Femur (tissue), 1 donor: ENCODE measurements at places on chromosomes 6 and 20.

- peak; percentile 74 for DNase-seq
Observed at GRCh38 chr6:7107578-7108195, at the start of gene RREB1. TSS of gene RREB1 (plus strand) at chr6:7107961. CDS start at chr6:7181912, 73,951 bp downstream.

DNA sequence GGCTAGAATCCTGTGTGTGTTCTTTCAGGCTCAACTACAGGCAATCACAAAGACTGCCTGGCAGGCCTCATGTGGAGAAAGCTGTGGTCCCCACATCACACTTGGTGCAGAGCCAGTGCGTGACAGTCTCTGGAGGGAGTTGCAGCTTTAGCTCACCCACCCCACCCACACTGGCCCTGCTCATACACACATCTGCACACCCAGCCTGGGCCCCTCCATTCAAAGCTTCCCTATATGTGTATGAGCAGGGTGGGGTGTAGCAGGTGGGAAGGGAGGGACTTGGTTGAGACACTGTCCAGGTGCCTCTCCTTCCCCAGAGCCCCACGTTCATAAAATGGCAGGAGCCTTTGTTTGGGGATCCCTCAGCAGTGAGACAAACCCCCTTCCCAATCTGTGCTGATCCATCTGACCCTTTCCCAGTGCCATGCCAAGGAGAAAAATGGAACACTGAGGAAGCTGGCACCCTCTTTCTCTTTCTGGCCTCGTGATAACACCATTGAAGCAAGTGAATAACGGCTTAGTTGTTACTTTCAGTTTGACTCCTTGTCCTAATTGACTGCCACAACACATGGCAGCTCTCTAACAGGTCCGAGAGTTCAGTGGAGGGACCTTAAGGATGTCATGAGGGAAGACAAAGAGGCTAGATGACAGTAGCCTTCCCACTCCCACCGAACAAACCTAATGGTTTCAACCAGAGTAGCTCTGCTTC, 53.8 kb upstream of the NRSN1 start:
- DNase-seq = no peak

DNA sequence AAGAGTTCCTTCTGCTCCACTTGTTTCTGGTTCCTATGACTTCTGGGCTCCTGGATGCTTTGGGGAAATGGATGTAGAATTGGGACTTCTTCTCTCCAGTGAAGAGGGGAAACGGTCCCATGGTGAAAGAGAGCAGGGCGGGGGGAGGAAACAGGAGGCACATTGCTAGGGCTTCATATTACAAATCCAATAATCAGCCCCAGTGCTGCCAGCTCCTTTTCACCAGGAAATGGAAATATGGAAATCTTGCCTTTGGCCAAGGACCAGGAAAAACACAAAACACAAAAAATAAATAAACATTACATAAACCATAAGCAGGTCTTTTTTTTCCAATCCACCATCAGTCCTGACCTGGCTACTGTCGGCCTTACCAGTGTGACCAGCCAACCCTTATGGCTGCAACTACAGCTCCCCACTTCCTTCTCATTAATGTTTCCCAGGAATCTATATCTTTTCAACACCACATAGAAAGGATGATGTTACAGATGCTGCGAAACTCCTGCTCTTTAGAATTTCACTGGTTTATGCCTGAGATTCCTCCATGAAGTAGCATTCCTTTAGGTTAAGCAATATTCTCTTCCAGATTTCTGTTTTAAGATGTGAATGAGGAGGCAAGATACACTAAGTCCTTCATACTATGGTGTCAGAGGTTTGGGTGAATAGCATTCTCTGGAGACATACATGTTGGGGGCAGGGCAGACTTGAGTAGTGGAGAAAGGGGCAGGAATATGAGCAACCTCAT, 2.0 kb downstream of the PI3 start:
- DNase-seq = no peak

DNA sequence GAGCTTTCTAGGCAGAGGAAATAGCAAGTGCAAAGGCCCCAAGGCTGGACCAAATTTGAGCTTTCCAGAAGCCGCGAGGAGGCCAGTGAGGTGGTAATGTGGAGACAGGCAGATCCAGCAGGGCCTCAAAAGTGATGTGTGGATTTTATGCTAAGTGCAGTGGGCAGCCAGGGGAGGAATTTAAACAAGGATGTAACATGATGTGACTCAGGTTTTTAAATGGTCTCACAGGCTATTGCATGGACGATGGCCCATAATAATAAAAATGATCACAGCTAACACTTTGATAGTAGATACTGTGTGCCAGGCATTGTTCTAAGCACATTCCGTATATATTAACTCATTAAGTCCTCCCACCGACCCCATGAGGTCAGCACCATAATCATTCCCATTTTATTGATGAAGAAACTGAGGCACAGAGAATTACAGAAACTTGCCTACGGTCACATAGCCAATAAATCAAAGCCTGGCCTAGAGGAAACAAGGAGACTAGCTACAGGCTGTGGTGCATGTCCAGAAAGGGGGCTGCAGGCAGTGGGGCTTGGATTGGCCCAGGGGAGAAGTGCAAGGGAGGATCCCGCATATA, 18.0 kb upstream of the PREX1 start:
- DNase-seq = no peak

- DNase-seq = no peak
Observed at GRCh38 chr6:157157258-157157657, 166.1 kb downstream of the TMEM242 start.

GRCh38 chr6:39432330-39433025, 110.0 kb upstream of the KCNK16 start:
- no peak for DNase-seq

DNA sequence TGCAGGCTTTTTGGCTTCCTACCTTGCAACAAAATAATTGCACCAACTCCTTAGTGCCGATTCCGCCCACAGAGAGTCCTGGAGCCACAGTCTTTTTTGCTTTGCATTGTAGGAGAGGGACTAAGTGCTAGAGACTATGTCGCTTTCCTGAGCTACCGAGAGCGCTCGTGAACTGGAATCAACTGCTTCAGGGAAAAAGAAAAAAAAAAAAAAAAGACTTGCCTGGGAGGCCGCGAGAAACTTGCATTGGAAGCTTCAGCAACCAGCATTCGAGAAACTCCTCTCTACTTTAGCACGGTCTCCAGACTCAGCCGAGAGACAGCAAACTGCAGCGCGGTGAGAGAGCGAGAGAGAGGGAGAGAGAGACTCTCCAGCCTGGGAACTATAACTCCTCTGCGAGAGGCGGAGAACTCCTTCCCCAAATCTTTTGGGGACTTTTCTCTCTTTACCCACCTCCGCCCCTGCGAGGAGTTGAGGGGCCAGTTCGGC, 420 bp downstream of the SOX4 start:
- peak; percentile 55 for DNase-seq

- DNase-seq = no peak
Observed at GRCh38 chr6:127494240-127494767, 24.8 kb downstream of the MTCL3 start.

- DNase-seq = peak; percentile 29
Observed at GRCh38 chr6:41200901-41201763, at the start of gene TREML2. TSS of gene TREML2 (minus strand) at chr6:41201149. CDS start at chr6:41201008, 141 bp downstream.

GRCh38 chr6:82614518-82614917, 250.9 kb downstream of the TPBG start:
- no peak for DNase-seq

DNA sequence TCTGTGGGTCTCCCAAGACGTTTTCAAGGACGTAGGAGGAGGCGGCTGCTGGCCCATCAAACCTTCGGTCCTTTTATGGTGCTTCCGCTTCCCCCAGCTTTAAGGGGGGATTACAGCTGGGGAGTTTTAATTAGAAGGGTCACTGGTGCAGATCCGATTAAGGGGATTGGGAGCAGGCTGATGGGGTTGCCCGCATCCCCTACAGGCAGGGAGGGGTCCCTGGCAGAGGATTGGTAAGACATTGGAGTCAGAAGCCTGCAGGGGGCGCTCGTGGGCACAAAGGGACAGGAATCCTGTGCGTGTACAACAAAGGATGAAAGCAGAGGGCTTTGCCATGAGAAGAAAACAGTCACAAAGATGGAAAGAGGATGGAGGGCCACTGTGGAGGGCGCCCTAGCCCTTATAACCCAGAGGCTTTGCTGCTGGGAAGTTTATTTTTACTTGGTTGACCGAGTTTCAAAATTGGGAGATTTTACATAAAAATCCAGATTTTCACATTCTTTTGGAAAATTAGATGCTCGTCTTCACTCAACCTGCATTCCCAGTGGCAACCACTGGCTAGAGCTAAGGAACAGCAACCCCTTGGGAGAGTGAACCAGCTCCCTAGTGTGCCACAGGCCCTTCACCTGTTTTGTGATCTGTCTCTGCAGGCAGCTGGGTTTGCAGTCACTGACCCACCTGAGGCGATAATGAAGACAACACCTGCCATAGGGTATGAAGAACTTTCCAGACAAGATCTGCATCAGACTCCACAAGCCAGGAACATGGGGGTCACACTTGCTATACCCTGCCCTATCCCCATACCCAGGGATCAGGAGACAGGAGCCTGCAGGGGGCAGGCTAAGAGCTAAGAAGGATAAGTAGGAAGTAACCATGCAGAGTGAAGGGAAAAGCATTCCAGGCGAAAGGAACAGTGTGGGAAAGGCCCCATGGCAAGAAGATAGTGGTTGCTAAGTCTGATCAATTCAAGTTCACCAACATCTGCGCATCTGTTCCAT, 97.7 kb downstream of the KCNB1 start:
- peak; percentile 74 for DNase-seq

- no peak for DNase-seq
Observed at GRCh38 chr6:19465760-19466159, 371.4 kb upstream of the ID4 start.

GRCh38 chr6:29651413-29652197, 5.3 kb upstream of the MOG start:
- no peak for DNase-seq

DNA sequence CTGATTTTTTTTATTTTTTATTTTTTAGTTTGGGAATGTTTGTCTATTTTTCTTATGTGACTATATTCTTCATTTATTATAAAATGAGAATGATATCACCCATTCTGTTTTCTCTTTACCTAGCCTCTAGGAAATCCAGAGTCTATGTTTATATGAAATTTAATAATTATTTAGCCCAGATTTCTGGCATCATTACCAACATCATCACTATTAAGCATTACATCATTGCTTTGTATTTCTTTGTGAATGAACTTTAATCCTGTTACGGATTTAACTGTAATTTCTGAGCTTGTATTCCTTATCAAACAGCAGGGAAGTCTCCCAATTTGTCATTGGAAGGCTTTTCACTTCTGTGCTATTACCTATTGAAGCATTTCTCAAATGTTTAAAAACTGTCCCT, 72.7 kb upstream of the NOX3 start:
- DNase-seq = no peak

- DNase-seq = no peak
Observed at GRCh38 chr6:170063851-170064602, 226.9 kb downstream of the DLL1 start.

DNA sequence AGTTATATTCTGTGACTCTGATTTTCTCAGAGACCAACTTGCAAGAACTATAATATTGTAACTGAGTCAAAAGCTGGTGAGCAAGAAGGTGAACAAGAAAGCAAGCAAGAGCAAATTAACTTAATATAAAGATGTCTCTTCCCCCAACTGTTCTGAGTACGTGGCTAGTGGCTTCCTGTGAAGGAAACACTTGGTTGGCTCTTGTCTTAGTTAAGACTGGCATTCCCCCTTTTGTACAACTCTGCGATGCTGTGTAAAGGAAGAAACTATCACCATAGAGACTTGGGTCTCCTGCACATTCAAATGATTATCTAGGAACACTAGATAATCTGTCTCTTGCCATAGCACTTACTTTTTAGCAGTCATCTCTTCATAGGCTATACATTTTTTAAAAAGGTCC, 47.3 kb upstream of the TNFAIP3 start:
- DNase-seq = no peak

DNA sequence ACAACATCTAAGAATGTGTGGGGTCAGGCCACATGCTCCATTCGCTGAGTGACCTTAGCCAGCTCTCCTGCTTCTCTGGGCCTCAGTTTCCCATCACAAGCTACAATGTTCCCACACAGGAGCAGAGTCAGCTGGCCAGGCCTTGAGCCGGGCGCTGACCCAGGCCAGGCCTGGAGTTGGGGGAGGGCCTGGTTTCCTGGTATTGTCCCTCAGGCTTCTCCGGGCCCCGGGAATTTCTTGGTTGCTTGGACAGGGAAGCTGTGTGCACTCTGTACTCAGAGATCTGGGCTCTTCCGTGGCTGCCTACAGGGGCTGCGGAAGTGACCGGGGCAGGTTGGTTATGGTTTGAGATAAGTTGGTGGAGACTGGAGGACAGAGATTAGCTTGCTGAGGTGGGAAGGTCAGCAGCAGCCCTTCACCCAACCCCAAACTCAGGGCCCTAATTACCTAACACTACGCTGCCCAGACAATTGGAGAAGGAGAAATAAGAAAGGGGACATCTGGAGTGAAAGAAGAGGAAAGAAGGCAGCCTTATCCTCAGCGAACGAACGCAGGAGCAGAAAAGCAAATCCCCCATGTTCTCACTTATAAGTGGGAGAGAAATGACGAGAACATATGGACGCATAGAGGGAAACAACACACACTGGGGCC, 6.2 kb downstream of the TGM2 start:
- no peak for DNase-seq

DNA sequence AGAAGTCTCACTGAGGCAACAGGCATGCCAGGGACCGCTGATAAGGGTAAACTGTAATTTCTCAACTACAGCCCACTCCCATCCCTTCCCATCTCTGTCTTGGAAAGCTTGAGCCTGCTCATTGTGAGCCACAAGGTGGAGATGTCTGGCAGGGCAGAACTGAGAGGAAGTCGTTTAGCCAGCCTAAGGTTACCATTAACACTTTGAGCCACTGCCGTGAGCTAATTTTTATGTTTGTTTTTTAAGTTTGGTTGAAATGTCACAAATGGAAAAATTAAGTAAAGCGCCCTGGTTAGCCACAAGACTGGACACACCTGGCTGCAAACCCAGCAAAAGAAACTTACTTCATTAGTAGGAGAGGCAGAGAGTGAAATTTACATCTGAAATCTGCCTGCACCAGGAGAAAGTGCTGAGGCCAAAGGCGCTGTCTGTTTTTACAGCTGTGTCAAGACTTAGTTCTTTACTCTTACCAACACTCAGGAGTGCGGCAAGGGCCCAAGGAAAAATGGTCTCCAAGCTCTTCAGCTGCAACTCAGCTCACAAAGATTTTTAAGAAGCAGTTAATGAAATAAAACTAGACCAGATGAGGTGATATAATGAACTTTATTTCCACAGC, 50.0 kb upstream of the FAM83C start:
- no peak for DNase-seq

GRCh38 chr6:3764516-3765335, 13.2 kb upstream of the PXDC1 start:
- DNase-seq = no peak

GRCh38 chr6:16592223-16592911, 168.9 kb downstream of the ATXN1 start:
- no peak for DNase-seq
